ENCODE measurements at places on chromosomes 11 and 22. TPM values are rescaled to one million over a fixed set of nuclear protein-coding genes. Genes with fewer than 3 reads are reported as not detected.

GRCh38 chr11:57497303-57498247 is 17.9 kb downstream of the SLC43A1 start:
- DNase-seq, result no peak
- peaks cover 9% of the 10 kb centered on the region for H3K36me3 ChIP-seq
- H3K4me1 ChIP-seq, result peaks cover 53% of the 10 kb centered on the region
- H3K4me3 ChIP-seq, result no peak overlapping the region

The HBB gene
- total RNA-seq, result 100 TPM

The MPZL2 gene
- 13.4 TPM for total RNA-seq

- peak; percentile 7 for DNase-seq
- peaks cover 9% of the 10 kb centered on the region for H3K4me1 ChIP-seq
- no peak overlapping the region for H3K4me3 ChIP-seq
- peaks cover 38% of the 10 kb centered on the region for H3K36me3 ChIP-seq
Measured at GRCh38 chr22:49770547-49771265, 57.0 kb downstream of the BRD1 start.

The OR51E2 gene
- not detected for total RNA-seq

DNA sequence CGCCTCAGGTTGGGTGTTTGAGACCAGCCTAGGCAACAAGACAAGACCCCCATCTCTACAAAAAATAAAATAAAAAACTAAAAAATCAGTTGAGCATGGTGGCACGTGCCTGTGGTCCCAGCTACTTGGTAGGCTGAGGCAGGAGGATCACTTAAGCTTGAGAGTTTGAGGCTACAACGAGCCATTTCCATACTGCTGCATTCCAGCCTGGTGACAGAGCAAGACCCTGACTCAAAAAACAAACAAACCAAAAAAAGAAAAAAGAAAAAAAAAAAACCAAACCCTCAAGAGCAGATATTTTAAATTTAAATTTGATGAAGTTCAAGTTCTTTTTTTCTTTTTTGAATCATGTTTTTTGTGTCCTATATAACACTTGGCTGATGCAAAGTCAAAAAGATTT is 7.2 kb upstream of the CCDC83 start:
- no peaks in the 10 kb centered on the region for H3K36me3 ChIP-seq
- no peaks in the 10 kb centered on the region for H3K27me3 ChIP-seq
- H3K27ac ChIP-seq, result no peak overlapping the region

- peak; percentile 64 for DNase-seq
- no peaks in the 10 kb centered on the region for H3K36me3 ChIP-seq
- H3K4me1 ChIP-seq, result no peaks in the 10 kb centered on the region
- no peak overlapping the region for H3K27ac ChIP-seq
- H3K27me3 ChIP-seq, result peaks cover 64% of the 10 kb centered on the region
Measured at GRCh38 chr22:22357024-22357883, 112.7 kb downstream of the VPREB1 start.

DNA sequence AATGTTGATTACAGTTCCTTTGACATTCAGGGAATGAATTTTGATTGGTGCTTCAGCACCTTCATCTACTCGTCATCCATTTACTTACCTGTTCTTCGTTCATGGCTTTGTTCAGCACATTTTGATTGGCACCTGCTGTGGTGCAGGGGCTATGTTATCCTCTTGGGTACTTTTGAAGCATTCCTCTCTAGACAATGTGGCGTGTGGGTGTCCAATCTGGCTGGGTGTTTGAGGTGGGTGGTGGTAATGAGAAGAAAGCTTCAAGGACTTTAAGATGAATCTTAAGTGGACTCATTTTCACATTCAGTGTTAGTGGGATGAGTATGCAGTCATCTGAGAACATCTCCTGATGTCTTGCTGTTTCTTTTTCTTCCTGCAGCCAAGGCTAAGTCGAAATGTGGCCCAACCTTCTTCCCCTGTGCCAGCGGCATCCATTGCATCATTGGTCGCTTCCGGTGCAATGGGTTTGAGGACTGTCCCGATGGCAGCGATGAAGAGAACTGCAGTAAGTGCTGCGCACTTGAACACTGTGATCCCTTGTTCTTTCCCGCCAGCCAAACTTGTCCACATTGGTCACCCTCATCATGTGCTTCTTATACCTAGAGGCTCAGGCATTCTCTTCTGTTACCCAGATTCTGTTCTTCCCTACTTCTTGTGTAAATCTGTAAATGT is 137.5 kb downstream of the LDLRAD3 start:
- H3K27ac ChIP-seq, result no peak overlapping the region
- H3K27me3 ChIP-seq, result peaks cover 6% of the 10 kb centered on the region
- H3K4me3 ChIP-seq, result no peak overlapping the region
- H3K4me1 ChIP-seq, result no peaks in the 10 kb centered on the region
- H3K36me3 ChIP-seq, result peaks cover 10% of the 10 kb centered on the region

The SHISAL1 gene
- 1.3 TPM for total RNA-seq

GRCh38 chr11:100612766-100613165 is 74.3 kb upstream of the ARHGAP42 start:
- H3K36me3 ChIP-seq, result no peaks in the 10 kb centered on the region
- H3K27me3 ChIP-seq, result no peaks in the 10 kb centered on the region
- peak overlapping the region; percentile 7 for H3K27ac ChIP-seq
- no peaks in the 10 kb centered on the region for H3K4me1 ChIP-seq

The SHISA8 gene
- 2.2 TPM for total RNA-seq

The MMP3 gene
- not detected for total RNA-seq

The PRG3 gene
- total RNA-seq, result not detected
